Neural crest cell (in vitro differentiated cells): ENCODE measurements at places on chromosomes 16 and 17. TPM values are rescaled to one million over a fixed set of nuclear protein-coding genes. Genes with fewer than 3 reads are reported as not detected.

DNA sequence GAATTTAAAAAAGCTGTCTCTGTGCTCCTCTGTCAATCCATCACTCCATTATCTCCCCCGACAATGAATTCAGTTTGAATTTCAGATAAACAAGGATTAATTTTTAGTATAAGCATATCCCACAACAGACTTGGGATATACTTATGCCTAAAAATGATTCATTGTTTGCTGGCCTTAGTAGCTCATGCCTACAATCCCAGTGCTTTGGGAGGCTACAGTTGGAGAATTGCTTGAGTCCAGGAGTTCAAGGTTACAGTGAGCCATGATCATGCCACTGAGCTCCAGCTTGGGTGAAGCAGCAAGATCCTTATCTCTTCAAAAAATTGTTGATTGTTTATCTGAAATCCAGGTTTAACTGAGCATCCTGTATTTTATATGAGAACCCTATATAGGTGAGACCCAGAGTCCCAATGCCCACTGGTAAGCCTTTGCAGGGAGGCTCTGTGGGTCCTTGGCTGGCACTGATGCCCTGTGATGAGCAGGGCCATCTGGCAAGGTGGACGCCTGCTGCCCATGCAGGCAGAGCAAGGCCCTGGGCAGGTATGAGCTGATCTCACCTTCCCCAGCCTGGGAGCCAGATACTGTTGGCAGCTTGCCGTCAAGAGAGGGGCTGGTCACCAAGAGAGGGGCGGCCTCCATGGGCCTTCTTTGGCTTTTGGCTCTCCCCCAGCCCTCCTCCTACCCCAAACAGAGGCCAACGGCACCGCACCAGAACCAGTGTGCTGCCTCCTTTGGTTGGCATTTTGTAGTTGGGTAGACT is 158.7 kb downstream of the SEC14L1 start:
- DNase-seq = no peak

GRCh38 chr17:34443619-34444469 is 80.8 kb upstream of the CCL1 start:
- DNase-seq = peak; percentile 14

GRCh38 chr17:75941442-75941819 is 589 bp upstream of the FBF1 start:
- DNase-seq = no peak

- DNase-seq = no peak
Observed at GRCh38 chr16:89155184-89155679, 16.3 kb upstream of the CDH15 start.

GRCh38 chr16:50603206-50604064 is 55.2 kb downstream of the NKD1 start:
- DNase-seq = no peak

GRCh38 chr16:69855592-69855991 is 93.5 kb downstream of the WWP2 start:
- no peak for DNase-seq

GRCh38 chr16:71383054-71383773 is 24.7 kb downstream of the CALB2 start:
- DNase-seq = no peak

DNA sequence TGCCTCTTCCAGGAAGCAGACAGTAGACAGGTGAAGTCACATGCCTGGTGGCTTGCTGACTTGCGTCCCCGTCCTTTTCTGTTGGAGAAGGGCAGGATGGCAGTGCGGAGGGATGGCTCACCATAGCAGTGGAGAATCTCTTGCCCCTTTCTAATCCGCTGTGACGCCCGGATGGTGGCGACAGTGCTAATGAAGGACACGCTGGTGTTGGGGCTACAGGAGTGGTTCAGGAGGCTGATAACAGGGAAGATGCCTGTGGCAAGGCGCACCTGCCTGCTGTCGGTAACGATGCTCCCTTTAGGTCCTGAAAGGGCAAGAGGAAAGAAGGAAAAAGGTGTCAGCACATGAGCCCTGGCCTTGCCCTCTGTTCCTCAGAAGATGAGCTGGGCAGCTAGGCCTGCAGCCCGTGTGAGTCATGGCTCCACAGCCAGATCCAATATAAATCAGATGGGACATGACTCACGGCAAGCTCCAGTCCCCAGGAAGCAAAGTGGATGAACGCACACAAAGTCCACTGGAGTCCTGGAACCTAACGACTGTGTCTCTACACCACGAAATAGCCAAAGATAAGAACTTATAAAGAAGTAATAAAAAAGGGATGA is 25.5 kb downstream of the SERPINF1 start:
- no peak for DNase-seq

DNA sequence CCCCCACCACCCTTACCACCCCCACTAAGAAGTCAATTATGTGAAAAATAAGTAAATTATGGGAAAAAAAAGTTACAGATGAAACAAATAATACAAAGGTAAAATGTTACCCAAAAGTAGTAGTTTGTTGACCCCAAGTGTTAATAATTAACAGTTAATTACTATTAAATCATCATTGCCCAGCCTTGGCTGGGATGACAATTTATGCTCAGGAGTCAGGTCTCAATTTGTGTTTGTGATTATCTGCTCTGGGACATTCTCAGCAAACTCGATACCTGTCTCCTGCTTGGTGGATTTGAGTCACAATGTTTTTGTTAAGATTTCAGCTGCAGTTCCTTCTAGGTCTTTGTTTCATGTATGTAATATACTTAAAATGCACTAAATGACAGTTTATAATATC is 172.3 kb upstream of the IRX3 start:
- DNase-seq = no peak

- DNase-seq = no peak
Observed at GRCh38 chr17:71824671-71825070, 296.1 kb upstream of the SOX9 start.

- DNase-seq = no peak
Observed at GRCh38 chr17:50056961-50057330, 1.0 kb downstream of the ITGA3 start.

DNA sequence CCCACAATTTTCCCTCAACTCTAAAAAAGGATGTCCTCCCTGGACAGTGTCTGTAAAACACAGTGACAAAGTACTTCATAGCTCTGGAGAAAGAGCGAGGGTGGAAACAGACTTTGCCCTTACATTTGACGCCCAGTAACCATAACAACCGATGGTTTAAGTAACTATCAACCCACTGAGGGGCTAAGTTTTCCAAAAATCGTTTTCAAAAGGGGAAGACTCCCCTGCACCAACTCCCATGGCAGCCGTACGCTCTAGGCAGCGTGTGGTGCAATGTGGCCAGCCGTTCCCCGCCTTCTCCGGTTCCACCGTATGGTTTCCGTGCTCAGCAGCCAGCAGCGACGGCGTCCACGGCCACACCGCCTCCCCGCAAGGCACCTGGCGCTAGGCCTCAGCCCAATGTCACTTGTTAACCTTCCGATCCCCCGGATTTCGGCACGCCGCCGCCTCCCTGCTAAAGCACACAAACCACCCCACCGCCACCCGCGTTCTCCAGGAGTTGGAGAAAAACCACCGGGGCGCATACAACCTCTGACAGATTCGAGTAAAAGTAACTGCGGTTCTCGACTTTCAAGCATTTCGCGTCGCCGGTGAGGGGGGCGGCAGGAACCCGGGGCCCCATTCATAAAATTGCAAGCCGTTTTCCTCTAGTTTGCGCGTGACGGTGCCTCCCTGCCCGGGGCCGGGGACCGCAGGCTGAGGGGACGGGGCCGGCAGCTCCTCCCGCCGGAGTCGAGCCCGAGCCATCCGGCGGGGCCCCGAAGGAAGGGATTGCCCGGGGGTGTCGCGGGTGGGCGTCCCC is 661 bp downstream of the TEX2 start:
- peak; percentile 25 for DNase-seq

DNA sequence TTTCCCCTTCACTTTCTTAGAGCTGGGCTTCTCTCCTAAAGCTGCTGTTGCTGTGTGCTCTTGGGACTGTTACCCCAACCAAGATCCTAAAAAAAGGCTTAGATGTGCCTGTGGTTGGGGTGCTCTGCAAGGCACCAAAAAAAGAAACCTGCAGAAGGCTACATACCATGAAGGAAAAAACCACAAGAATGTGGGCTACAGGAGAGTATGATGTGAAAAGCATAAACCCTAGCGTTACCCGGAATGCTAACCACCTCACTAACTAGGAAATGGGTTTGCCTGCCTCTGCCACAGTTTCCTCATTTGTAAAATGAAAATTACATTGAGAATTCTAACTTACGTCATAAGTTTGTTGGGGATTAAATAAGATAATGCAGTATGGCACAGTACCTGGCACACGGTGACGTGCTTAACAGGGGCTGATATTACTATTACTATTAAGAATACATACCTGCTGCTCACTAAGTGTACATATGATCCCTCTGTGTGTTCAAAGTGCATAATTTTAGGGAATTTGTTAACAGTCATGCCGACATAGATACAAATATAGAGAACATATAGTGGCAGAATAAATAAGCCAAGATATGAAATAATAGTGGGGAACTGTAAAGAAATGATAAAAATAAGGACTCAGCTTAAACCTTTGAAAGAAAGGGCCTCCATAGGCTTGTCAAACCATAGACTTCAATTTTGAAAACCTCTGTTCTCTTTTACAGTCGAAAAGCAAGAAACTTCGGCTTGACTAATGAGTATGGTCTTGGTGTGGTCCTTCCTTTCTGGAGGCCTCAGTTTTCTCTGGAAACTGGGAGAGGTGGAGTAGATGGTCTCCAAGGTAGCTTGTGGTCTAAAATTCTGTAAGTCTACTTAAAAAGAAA is 177.8 kb upstream of the TBX2 start:
- DNase-seq = no peak

- DNase-seq = peak; percentile 23
Observed at GRCh38 chr16:85750827-85751697, at the start of gene C16orf74. Gene C16orf74 (minus strand): TSS chr16:85751096. CDS start chr16:85735217, 15,879 bp downstream.

DNA sequence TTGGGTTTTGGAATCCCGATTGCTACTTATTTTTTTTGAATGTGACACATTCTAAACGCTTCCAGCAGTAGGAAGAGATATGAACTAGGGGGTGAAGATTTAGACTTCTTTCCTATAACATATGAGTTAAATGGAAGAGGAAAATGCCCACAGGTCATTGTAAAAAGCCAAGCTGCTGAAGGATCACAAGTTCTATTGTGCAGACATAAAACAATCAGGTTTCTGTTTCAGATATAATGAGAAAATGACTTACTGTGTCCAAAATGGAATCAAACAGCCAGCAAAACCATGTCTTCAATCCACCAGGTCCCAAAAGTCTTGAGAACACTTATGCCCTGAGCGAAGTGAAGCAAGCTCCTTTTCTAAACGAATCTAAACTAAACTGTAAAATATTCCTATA is 157.0 kb upstream of the SOX9 start:
- no peak for DNase-seq

Gene ITGAD
- not detected in 2 replicates for total RNA-seq

Gene SPAG5
- 147 and 151 TPM in 2 replicates for total RNA-seq

Gene MYL4
- not detected in 2 replicates for total RNA-seq

Gene GNG13
- not detected in 2 replicates for total RNA-seq

Gene ENKD1
- 23.3 and 24.5 TPM in 2 replicates for total RNA-seq

Gene UNC13D
- 1.1 and 3.1 TPM in 2 replicates for total RNA-seq

Gene DRC3
- total RNA-seq = 0.61 and 1.6 TPM in 2 replicates
